Globus pallidus (tissue), 1 donor: ENCODE measurements at places on chromosomes 11 and 22.
A peak's percentile ranks its signal among the peaks of the same experiment; 100 is the strongest.

GRCh38 chr22:31098632-31099110 is 8.7 kb downstream of the SELENOM start:
- no peak for DNase-seq

- no peak for DNase-seq
Measured at GRCh38 chr11:306645-307371, 808 bp upstream of the IFITM2 start.

DNA sequence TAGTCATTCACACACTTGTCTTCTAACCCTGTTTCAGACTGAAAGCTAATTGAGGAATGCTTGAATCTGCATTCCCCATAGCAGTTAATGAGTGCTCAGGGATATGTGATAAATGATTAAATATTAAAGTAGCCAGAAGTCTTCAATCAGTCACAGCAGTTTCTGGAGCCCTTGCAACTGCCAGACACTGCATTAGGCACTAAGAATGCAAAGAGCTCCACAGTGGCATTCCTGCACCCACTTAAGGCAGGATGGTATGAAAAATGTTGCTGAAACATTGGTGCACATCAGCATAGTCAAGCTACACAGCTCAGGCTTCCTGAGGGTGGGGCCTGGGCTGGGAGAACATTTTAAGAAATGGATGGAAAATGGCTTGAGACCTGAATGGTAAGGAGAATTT is 6.5 kb downstream of the DTX4 start:
- no peak for DNase-seq

DNA sequence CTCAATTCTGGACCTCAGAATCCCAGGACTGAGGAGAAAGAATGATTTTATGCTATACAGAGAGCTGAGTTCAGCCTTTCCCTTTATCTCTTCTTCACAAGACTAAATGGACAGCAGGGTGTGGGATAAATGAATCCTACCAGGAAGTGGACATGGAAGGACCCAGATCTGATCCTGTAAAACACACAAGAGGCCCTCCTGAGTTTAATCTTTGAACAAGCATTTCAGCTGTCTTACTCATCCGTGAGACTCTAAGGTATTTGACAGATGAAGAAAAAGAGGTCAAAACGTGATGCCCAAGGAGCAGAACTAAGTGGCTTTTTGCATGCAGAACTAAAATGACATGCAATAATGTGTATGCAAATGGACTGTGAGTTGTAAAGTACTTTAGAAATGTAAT is 511.3 kb downstream of the DLG2 start:
- no peak for DNase-seq

GRCh38 chr11:95363708-95364107 is 132.7 kb upstream of the SESN3 start:
- DNase-seq: no peak

GRCh38 chr11:6755303-6755952 is 16.3 kb downstream of the OR2AG2 start:
- DNase-seq: peak; percentile 23

DNA sequence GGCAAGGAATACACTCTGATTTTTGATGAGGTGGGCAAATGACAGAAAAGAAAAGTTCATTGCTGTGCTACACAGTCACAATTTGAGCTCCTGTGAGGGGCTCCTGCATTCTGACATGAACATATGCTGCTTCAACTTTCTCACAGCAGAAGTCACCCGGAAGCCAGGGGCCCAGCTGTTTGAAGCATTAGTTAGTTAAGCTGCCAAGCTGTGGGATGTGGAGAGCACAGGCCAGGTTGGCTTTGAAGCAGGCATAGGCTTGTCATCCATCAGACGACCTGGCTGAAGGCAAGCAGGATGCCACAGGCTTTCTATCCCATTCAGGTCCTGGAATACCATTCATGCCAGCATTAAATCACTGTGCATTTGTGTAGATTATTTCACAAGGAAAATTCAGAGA is 63.1 kb downstream of the MTNR1B start:
- DNase-seq: no peak

- DNase-seq: no peak
Measured at GRCh38 chr11:55324500-55324899, 18.5 kb upstream of the OR4A16 start.

- DNase-seq: no peak
Measured at GRCh38 chr11:102967497-102967896, 12.0 kb upstream of the MMP13 start.

GRCh38 chr11:83881428-83881827 is 595.3 kb upstream of the CCDC90B start:
- no peak for DNase-seq

- DNase-seq: no peak
Measured at GRCh38 chr11:83571302-83571701, 285.1 kb upstream of the CCDC90B start.

DNA sequence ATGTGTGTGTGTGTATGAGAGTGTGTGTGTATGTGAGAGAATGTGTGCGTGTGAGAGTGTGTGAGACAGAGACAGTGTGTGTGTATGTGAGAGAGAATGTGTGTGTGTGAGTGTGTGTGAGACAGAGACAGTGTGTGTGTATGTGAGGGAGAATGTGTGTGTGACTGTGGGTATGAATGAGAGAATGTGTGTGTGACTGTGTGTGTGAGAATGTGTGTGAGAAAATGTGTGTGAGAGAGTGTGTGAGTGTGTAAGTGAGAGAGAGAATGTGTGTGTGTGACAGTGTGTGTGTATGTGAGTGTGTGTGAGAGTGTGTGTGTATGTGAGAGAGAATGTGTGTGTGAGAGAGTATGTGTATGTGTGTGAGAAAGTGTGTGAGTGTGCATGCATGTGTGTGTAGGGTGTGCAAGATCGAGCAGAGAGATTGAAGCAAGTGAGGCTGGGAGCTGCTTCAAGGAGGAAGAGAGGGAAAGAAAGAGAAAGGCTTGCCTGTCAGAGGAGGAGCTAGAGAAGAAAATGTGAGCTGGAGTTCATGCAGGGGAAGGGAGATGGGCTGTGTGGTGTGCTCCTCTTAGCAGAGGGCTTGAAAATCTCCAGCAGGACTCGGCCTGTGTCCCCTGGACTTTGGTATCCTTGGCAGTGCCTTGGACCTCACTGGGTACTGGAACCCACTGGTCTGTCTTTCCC is 27.7 kb upstream of the TP53I11 start:
- DNase-seq: no peak

- no peak for DNase-seq
Measured at GRCh38 chr11:77213589-77214428, 85.8 kb downstream of the MYO7A start.

DNA sequence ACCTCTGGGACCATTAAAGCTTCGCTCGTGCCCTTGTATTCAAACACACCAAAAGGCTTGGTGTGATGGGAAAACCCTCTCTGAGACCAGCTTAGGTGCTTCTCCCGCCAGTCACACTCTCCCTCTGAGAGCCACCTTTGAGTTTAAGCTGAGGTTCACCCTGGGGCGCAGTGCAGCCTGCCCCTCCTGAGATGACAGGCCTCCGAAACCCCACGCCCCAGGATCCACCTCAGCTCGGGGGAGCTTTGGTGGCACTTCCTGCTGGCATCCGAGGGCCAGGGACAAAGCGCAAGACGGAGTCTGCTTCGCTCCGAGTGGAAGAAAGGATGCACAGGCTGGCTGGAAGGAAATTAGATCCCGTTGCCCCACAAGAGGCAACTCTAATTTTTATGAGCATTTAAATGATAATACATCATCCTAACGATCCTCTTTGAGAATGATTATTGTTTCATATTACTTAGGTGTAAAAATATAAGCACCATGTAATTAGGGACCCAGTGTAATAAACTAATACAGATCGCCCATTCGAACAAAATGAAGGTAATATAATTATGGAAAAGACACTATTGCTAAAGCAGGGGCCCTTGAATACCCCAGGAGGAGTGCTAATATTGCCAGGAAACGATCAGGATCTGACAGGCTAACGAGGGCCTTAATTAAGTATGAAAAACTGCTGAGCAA is 134.7 kb downstream of the CEP164 start:
- DNase-seq: no peak

- no peak for DNase-seq
Measured at GRCh38 chr22:31680861-31681341, 18.9 kb upstream of the PISD start.

GRCh38 chr11:40380835-40381234 is 1078.6 kb downstream of the LRRC4C start:
- DNase-seq: no peak

- DNase-seq: peak; percentile 93
Measured at GRCh38 chr11:61994981-61995380, 27.5 kb upstream of the FTH1 start.

GRCh38 chr22:31972180-31972579 is 27.8 kb downstream of the YWHAH start:
- no peak for DNase-seq

- DNase-seq: no peak
Measured at GRCh38 chr11:121927789-121928188, 188.2 kb downstream of the BLID start.

DNA sequence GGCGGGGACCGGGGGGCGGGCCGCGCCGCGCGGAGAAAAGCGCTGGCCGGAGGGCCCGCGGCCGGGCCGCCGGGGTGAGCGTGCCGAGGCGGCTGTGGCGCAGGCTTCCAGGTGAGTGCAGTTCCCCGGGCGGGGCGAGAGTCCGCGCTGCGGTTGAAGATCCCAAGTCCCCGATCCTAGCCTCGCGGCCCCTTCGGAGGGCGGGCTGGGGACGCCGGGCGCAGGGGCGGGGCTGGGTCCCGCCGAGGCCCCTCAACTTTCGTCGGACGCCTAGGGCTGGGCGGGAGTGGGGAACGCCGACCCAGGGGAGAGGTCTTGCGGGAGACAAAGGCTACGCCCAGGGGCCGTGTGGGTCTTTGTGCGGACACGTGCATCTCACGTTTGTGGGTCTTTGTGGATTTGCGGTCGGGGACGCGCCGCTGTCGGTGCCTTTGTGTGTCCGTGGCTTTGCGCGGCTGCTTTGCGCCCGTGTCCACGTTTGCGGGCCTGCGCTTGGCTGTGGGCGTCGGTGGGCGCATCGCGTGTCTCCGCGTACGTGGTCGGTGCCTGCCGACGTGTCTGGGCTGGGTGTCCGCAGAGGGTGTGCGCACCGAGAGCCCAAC is at the start of gene TSKU:
TSKU (plus strand) TSS at position 63 of the 602 bp plus-strand sequence. CDS start 12,261 bp downstream, outside the sequence.
- DNase-seq: no peak

- DNase-seq: no peak
Measured at GRCh38 chr22:22927196-22927887, 39.7 kb downstream of the IGLL5 start.

GRCh38 chr11:127919206-127920000 is 668.0 kb downstream of the ETS1 start:
- DNase-seq: no peak

DNA sequence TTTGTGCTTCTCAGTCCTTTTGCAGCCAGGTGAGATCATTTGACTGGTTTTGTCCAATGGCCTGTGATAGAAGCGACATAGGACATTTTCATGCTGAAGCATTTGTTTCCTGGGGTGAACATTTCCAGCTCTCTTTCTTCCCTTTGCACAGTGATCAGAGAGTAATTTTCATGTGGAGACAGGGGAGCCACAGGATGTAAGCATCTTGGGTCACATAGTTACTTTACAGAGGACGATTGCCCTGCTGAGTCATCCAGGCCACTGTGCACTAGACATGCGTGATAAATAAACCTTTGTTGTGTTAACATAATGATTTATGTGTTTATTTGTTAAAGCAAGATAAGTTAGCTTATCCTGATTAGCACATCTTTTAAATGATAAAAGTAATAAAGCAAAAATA is 263.5 kb upstream of the CCDC179 start:
- no peak for DNase-seq

GRCh38 chr22:50282361-50283155 is 12.4 kb upstream of the MAPK11 start:
- DNase-seq: no peak

- DNase-seq: no peak
Measured at GRCh38 chr11:110728883-110729282, 16.6 kb upstream of the ARHGAP20 start.

DNA sequence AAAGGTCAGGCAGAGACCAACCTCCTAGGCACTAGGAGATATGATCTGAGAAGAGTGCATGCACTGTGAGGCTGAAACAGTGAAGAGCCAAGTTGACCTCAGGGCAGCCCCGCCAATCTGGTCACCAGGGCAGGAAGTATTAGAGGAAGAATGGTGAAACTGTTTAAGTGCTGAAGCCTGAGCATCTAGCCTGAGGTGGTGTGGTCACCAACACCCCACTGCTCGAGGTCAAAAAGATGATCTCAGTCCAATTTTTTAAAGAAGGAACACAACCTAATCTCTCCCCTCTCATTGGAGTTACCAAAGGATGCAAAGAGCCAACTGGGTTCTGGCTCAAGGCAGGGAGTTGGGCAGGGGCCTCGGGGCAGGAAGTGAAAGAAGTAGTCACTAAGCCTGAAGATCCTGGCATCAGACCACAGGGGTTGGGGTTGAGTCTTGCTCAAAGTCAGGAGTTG is 4.0 kb downstream of the APBB1 start:
- no peak for DNase-seq

- DNase-seq: no peak
Measured at GRCh38 chr11:68040101-68040956, 1.5 kb downstream of the TCIRG1 start.

DNA sequence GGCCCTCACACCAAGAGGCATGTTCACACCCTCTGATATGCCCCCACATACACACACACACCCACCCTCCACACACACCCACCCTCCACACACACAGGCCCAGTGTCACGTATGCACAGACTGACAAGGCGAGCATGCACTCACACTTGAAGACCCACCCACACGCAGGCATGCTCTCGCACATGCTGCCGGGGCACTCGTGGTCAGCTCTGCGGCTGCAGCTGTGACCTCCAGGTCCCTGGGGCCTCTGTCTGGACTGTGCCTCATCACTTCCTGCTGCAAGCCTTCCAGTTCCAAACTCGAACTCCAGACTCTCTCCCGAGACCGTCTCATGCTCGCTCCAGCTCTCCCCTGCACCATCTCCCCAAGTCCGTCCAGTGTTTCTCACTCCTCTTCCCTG is 9.5 kb downstream of the DCHS1 start:
- no peak for DNase-seq

- DNase-seq: no peak
Measured at GRCh38 chr11:126791991-126792390, 208.6 kb downstream of the KIRREL3 start.

GRCh38 chr11:82494988-82495432 is 238.7 kb downstream of the FAM181B start:
- DNase-seq: peak; percentile 7

GRCh38 chr11:94922321-94923003 is 50.9 kb downstream of the CWC15 start:
- peak; percentile 62 for DNase-seq

DNA sequence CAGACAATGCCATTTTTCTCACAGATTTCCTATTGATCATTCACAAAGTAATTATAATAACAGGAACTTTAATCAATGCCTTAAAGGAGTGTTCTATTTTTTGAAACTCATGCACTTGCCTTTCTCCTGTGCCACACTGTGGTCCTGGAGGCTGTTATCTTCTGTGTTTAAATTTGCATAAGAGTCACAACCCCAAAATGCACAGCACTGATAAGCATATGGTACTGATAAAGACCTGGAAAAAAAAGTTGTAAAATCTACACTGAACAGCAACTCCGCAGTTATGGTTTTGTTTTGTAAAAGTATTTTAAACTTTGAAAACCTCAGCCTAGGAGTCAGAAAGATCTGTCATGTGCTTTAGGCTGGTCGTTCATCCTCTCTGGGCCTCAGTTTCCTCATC is 9.1 kb upstream of the CCDC34 start:
- DNase-seq: no peak

- peak; percentile 50 for DNase-seq
Measured at GRCh38 chr11:20443596-20443995, 56.1 kb downstream of the PRMT3 start.
